ENCODE measurements at places on chromosomes 11 and 22.

- DNase-seq = no peak
These were observed 175.0 kb downstream of the INSC start for GRCh38 chr11:15289723-15290122.

GRCh38 chr11:106280036-106280435, 202.6 kb downstream of the AASDHPPT start:
- DNase-seq = no peak

GRCh38 chr11:100824041-100824809, 137.1 kb downstream of the ARHGAP42 start:
- DNase-seq = no peak

- no peak for DNase-seq
These were observed 1.2 kb downstream of the DGCR2 start for GRCh38 chr22:19120829-19121630.

- DNase-seq = no peak
These were observed 798 bp downstream of the AMPD3 start for GRCh38 chr11:10455637-10456487.

- DNase-seq = no peak
These were observed 7.1 kb downstream of the DGCR2 start for GRCh38 chr22:19114984-19115552.

DNA sequence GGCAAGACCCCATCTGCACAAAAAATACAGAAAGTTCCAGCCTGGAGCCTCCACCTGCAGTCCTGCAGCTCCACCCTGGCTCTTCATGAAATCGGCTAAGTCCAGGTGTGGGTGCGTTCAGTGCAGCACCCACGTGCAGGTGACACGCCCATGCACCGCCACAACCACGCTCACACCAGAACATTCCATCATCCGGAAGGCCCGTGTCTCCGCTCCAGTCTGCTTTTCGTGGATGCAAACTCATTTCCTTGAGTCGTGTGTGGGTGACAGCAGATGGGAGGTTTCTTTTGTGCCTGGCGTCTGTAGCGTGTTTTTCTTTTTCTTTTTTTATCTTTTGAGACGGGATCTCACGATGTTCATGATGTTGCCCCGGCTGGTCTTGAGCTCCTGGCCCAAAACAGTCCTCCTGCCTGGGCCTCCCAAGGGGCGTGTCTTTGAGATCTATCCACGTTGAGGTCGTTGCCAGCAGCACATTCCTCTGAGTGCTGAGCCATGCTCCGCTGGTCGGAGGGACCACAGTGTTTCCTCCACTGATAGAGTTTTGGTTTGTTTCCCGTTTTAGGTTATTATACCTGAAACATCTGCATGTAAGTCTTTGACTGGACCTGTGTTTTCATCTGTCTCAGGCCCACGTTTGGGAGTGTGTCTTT, 7.2 kb downstream of the PTDSS2 start:
- DNase-seq = no peak

DNA sequence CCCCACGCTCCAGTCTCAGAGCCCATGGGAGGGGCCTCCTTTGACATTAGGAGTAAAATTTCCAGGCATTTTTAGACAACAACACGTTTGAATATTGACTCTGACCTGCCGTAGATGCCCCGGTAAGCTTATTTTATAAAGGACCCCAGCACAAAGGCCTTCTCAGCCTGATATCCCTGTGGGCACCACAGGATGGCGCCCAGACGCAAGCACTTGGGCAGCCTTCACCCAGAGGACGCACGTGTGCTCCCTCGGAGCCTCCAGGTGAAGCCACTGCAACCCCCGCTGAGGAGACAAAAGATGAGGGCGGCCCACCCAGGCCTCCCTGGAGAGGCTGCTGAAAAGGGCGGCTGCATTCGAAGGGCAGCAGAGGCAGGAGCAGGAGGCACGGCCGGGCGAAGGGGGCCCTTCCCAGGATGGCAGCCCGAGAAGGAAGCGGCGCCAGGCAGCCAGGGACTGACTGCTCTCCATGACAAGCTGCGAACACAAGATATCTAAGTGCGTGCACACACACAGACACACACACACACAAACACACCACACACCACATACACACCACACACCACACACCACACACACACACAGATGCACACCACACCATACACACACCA, 15.2 kb upstream of the TH start:
- DNase-seq = no peak
